ENCODE measurements at places on chromosomes 4 and X.

GRCh38 chr4:188492886-188493285, 353.6 kb downstream of the TRIML1 start:
- no peak for DNase-seq

GRCh38 chr4:87632469-87632868, 17.6 kb upstream of the DMP1 start:
- no peak for DNase-seq

DNA sequence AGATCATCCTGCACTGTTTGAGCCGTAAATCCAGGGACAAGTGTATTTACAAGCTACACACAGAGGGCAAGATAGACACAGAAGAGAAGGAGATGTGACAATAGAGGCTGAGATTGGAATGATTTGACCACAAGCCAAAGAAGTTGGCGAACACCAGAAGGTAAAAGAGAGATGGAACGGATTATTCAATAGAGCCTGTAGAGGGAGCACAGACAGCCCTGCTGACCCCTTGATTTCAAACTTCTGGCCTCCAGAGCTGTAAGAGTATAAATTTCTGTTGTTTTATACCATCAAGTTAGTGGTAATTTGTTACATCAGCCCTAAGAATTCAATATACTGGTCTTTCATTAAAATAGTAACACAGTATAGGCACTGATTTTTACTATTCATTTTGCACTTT, 447.8 kb downstream of the FAT4 start:
- DNase-seq: no peak

DNA sequence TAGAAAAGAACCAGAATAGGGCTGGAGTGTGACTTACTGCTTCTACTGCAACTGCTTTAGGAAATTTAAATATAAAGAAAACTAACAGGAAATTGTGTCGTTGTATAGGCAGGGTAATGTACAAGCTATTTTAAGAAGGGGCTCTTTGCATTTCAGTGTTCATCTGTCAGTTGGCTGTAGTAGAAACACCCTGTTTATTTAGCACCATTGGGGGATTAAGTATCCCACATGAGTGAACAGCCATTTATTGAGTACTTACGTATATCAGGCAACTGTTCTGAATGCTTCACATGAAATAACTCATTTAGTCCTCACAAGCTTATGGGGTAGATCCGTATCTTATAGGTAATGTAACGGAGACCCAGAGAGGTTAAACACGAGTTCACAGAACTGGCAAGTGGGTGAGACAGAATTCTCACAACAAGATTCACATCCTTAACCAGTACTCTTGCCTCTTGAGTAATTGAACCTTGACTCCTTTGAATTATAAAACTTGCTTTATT, 23.9 kb downstream of the STIM2 start:
- no peak for DNase-seq

DNA sequence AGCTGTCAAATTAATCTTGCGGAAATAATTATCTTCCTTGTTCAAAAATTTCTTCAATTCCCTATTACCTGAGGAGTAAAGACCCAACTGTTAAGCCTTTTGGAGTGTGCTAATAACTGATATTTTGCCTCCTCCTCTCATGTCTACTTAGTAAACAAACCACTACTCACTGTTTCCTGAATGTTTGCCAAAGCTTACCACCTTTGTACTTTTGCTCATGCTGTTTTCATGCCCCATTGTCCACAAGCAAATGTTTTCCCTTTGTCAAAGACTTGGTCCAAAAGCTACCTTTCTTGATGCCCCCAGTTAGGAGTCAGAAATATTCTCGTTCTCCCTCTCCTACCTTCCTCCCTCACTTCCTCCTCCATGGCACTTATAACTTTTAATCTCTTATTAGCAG, 226.1 kb downstream of the ENOX2 start:
- no peak for DNase-seq

DNA sequence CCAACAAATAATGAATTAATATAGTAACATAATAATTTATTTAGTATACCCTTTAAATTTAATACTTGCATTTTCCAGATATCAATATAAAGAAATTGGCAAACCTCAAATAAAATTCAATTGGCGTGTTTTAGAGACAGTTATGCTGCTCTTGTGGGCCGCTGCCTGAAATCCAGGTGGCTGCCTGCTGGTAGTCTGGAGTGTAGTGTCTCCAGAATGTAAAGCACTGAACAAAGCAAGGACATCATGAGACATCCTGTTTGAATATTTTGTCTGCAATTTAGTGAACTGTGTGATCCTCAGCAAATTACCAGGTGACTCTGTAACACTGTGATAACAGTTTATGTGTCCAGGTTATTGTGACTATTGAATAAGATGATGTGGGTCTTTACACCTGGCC, 29.9 kb downstream of the ZFP42 start:
- no peak for DNase-seq
